GM23338 (cell line): ENCODE measurements at places on chromosomes 3 and 15. TPM values are rescaled to one million over a fixed set of nuclear protein-coding genes. Genes with fewer than 3 reads are reported as not detected.

DNA sequence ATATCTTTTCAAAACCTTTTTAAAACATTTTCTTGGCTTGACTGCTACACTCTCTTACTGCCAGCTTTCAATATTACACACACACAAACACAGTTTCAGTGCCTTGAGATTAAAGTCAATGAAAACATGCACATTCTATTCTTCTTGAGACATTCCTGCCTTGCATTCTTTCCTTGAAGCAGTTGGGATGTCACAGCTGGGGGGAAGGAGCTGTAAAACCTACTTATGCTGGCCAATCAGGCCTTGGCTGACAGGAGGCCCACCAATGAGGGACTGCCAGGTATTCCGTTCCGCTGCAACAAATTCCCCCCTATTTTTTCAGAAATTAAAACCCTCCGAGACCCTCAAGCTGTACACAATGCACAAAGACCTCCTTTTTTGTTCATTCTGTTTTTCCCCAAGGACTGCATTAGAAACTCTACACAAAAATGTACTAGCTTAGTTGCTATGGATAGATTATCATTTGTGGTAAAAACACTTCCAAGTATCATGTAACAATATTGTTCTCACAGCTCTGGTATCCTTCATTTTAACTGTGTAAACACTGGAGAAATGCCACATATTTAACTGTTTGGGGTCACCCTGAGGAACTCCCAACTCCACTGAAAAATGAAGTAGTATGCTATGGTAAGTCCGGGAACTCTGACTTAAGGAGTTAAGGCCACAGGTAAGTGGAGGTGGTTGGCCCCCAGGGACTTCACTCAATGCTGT is 18.5 kb downstream of the FSTL1 start:
- DNase-seq: peak; percentile 91

GRCh38 chr15:61339516-61339915 is 110.4 kb upstream of the RORA start:
- no peak for DNase-seq

DNA sequence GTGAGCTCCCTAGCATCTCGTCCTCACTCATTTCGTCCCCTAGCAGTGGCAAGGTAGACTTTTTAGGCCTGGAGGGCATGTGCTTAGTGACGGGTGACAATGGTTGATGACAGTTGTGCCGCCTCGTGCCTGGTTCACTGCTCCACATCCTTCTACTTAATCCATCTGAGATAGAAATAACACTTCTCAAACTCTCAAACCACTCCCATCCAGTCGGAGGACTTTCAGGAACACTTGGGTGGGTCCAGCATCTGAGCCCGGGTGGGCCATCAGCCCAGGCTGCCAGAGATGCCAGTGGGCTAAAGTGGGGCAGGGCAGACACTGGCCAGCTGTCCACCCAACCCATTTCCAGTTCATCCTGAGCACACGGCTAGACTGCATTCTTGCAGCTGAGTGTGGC is 79.7 kb upstream of the SMAD3 start:
- no peak for DNase-seq

- no peak for DNase-seq
Measured at GRCh38 chr15:57821826-57822225, 115.3 kb downstream of the POLR2M start.

- DNase-seq: no peak
Measured at GRCh38 chr3:6785726-6786125, 75.2 kb upstream of the GRM7 start.

- DNase-seq: no peak
Measured at GRCh38 chr3:150098621-150099020, 127.9 kb upstream of the PFN2 start.

DNA sequence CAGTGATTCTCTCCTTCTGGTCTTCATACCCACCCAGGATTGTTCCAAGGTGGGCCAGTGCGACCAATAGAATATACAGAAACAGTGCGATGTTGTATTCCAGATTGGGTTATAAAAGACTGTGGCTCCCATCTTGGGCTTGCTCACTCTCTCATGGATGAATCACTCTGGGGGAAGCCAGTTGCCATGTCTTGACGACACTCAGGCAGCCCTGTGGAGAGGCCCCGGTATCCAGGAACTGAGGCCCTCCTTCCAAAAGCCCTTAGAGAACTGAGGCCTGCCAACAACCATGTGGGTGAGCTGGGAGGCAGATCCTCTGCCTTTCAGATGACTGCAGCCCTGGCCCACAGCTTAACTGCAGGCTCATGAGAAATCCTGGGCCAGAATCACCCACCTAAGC is 57.2 kb downstream of the SH3GL3 start:
- DNase-seq: no peak

DNA sequence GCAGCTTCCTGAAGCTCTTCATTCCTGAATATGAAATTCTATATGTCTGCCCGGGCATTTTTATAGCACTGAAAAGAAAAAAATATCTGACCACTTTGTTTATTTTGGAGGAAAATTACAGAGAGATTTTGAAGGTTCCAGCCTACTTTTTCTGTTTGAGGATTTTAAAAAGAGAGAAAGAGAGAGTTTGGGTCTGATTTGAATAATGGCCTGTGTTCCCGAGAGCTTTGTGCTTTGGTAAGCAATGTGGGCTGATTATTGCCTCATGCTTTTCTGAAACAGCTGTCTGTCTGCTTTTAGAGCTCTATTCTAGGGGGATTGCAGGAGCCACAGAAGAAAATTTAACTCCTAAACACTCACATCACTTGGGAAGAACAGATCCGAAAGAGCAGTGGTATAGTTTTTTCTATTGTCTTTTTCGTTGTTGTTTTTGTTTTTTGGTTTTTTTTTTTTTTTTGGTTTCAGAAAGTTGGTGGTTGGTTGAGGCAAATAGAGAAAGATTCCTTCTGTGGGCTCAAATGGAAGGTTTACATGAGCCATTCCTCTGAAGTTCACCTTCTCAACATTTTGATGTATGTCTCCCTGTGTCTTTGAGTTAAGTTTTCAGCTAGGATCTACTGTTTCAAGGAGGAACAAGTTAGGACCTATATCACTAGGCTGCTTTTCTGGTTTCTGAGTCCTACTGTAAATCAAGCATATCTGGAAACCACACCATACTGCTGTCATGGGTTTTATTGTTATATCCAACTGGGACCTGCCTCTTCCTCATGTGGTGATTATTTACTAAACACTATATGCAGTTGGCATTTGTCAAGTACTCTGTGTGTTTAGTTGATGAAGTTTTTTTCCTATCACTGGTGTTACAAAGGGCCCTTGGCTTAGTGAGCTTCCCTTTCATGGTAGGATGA is 178.9 kb downstream of the KCNMB2 start:
- no peak for DNase-seq

The TRH gene
- polyA plus RNA-seq: 0.10 TPM in 1 of 2 replicates, not detected in the other

The AGTR1 gene
- 0.16 TPM in 1 of 2 replicates, not detected in the other for polyA plus RNA-seq

The TMIE gene
- 0.70 and 0.84 TPM in 2 replicates for polyA plus RNA-seq

The LRRC2 gene
- 4.0 and 6.5 TPM in 2 replicates for polyA plus RNA-seq

The CPEB1 gene
- 4.1 and 5.2 TPM in 2 replicates for polyA plus RNA-seq

The SLC27A2 gene
- polyA plus RNA-seq: 2.1 and 2.8 TPM in 2 replicates

The ARL6IP5 gene
- polyA plus RNA-seq: 36.5 and 39.8 TPM in 2 replicates
